ENCODE measurements at places on chromosomes 16 and 17. TPM values are rescaled to one million over a fixed set of nuclear protein-coding genes. Genes with fewer than 3 reads are reported as not detected.

DNA sequence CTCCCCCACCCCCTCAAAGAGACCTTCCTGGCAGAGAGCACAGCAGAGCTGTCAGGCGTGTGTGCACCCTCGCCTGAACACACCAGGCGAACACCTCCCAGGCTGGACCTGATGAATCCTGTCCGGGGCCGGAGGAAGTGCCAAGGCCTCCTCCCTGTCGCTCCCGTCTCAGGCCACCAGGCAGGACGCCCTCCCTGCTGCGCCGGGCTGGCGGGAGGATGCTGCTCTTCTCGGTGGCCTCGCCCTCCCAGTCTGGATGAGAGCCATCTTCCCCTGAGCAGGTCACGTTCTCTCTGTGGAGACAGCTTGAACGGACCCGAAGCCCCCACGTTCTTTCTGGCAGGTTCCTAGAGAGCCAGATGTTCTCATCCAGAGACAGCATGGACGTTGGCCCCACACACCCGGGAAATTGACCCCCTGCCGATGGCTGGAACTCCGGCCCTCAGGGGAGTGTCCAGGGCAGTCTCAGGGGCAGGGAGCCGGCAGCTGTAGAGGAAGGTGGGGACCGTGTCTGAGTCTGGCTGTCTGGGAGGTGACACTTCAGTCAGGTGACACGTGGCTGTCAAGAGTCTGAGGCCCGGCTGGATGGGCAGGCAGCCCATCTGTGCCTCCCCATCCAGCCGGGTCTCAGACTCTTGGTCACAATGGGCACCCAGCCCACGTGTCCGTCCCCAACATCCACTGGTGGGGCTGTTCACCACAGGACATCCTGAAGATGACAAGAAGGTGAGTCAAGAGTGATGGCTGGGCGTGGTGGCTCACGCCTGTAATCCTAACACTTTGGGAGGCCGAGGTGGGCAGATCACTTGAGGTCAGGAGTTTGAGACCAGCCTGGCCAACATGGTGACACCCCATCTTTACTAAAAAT is 5.0 kb upstream of the TIMP2 start:
- no peak for DNase-seq
- H3K4me3 ChIP-seq, result no peak overlapping the region
- H3K4me1 ChIP-seq, result peaks cover 27% of the 10 kb centered on the region
- no peaks in the 10 kb centered on the region for H3K36me3 ChIP-seq

The ABCC11 gene
- 0.09 TPM for total RNA-seq

The MMP15 gene
- total RNA-seq, result 6.5 TPM

GRCh38 chr17:78852709-78853121 is 12.1 kb upstream of the USP36 start:
- H3K36me3 ChIP-seq, result no peaks in the 10 kb centered on the region
- no peak overlapping the region for H3K27ac ChIP-seq
- no peak for DNase-seq
- H3K4me1 ChIP-seq, result no peaks in the 10 kb centered on the region

DNA sequence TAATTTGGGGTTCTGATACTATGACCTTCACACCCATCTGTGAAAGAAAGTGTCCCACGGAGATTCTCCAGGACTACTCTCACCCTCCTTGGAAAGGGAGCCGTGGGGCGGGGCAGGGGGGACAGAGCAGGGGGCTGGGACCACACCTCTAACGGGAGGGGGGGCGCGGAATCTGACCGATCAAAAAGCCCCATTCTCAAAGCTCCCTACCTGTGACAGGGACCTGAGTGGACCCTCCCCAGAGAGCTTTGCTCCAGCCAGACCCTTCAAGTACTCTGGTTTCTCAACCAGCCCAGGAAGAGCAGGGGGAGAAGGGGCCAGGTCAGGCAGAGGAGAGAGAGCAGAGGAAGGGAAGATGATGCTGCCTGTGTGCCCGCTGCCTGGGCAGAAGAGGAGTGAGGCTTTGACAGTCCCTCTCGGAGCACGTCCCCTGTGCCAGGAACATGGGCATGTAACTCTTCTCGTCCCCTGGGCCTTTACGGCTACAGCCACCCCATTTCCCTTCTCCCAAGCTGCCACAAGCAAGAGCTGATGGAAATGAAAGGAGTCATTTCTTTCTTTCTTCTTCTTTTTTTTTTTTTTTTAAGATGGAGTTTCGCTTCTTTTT is 682 bp downstream of the XAF1 start:
- H3K27me3 ChIP-seq, result no peaks in the 10 kb centered on the region
- H3K27ac ChIP-seq, result peak overlapping the region; percentile 94
- H3K4me3 ChIP-seq, result peak overlapping the region; percentile 78

The PPP4C gene
- 68.3 TPM for total RNA-seq

The GOSR1 gene
- 40.0 TPM for total RNA-seq

The ZFP3 gene
- 1.4 TPM for total RNA-seq

The IGFALS gene
- total RNA-seq, result not detected

The OR2C1 gene
- total RNA-seq, result not detected

GRCh38 chr17:4064366-4064765 is 78.5 kb downstream of the ZZEF1 start:
- H3K36me3 ChIP-seq, result peaks cover 25% of the 10 kb centered on the region
- H3K27me3 ChIP-seq, result no peaks in the 10 kb centered on the region
- H3K27ac ChIP-seq, result no peak overlapping the region
- H3K4me1 ChIP-seq, result no peaks in the 10 kb centered on the region
- no peak overlapping the region for H3K4me3 ChIP-seq
- DNase-seq, result no peak

- H3K4me1 ChIP-seq, result no peaks in the 10 kb centered on the region
- H3K27ac ChIP-seq, result no peak overlapping the region
- H3K36me3 ChIP-seq, result no peaks in the 10 kb centered on the region
- no peak for DNase-seq
These were observed 580.1 kb upstream of the SALL1 start for GRCh38 chr16:51731160-51731559.

GRCh38 chr17:7882629-7883028 is 6.0 kb upstream of the CHD3 start:
- peak overlapping the region; percentile 99 for H3K27ac ChIP-seq
- no peak for DNase-seq
- H3K4me1 ChIP-seq, result peaks cover 66% of the 10 kb centered on the region
- H3K27me3 ChIP-seq, result no peaks in the 10 kb centered on the region

- H3K36me3 ChIP-seq, result peaks cover 9% of the 10 kb centered on the region
- peaks cover 14% of the 10 kb centered on the region for H3K4me1 ChIP-seq
- no peak for DNase-seq
- peak overlapping the region; percentile 23 for H3K4me3 ChIP-seq
These were observed 16.7 kb downstream of the UNC13D start for GRCh38 chr17:75827308-75828075.

- no peaks in the 10 kb centered on the region for H3K27me3 ChIP-seq
- DNase-seq, result no peak
- H3K27ac ChIP-seq, result peak overlapping the region; percentile 91
These were observed 1.3 kb downstream of the FASN start for GRCh38 chr17:82096709-82097183.

DNA sequence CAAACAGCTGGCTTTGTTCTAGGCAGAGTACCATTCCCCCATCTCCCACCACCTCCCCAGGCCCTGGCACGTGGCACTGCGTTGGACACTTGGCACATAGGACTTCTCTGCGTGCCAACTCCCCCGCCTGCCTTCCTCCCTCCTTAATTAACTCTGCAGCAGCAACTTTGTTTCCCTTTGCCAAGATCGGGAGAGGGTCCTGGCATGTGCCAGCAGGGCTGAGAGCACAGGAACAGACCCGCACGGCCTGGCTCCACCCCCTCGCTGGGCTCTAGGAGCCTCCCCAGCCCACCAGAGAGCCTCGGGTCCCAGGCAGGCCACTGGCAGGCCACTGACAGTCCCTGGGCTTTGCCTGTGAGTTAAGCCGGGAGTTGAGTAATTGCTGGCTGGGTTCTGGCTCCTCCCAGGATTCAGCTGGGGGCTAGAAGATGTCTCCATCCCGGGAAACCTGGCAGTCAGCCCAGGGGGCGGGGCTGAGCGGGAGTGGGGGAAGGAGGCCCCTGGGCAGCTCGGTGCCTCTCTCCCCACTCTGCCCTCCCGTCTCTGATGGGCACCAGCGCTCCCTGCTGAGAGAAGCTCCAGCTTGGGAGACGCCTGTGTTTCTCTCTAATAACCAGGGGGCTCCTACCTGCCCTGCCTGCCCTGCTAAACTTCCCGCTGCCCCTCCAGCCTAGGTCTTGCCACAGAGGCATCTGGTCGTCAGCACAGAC is 224.0 kb upstream of the TNRC6C start:
- H3K27me3 ChIP-seq, result peaks cover 48% of the 10 kb centered on the region
- DNase-seq, result no peak
- no peak overlapping the region for H3K4me3 ChIP-seq
- H3K36me3 ChIP-seq, result no peaks in the 10 kb centered on the region

DNA sequence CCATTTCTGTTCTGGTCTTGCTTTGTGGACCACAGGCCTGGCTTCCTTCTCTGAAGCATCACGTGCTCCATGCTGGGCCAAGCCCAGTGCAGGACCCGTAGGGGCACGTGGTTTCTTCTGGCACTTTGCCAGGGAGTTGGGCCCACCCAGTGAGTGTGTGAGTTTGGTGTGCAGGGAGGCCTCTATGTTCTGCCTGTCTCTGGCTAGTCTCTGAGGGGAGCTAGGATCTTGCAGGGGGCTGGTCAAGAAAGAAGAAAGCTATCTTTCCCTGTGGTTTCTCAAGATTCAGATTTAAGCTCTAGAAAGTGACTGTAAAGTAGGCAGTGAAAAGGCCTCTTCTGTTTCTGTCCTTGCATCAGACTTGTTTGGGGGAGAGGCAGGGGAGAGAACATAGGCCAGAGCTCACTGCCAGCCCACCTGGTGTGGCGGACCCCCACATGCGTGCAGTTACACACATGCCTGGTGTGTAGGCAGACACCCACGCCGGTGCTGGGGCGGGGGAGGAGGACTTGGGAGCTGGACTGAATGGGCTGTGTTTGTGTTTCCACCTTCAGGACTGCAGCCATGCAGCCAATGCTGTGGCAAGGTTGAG is 11.8 kb downstream of the LASP1 start:
- peak overlapping the region; percentile 70 for H3K27ac ChIP-seq
- no peak overlapping the region for H3K4me3 ChIP-seq
- peaks cover 100% of the 10 kb centered on the region for H3K4me1 ChIP-seq
- no peaks in the 10 kb centered on the region for H3K27me3 ChIP-seq

The AANAT gene
- total RNA-seq, result not detected

DNA sequence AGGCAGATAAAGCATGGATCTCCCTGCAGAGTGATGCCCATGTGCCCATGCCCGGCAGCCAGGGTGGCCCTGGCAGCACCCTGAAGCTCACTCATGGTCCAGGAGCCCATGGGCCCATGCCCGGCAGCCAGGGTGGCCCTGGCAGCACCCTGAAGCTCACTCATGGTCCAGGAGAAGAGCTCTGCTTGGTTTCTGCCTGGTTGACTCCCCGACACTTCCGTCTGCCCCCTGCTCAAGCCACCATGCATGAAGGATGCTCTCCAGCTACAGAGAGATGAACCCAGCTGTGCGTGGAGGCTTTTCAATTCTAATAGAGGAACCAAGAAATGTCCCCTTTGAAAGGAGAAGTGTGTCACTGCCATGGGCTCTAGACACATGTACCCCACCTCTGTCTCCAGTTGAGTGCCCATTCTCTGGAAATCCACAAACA is 8.7 kb downstream of the CCL17 start:
- peaks cover 36% of the 10 kb centered on the region for H3K4me1 ChIP-seq
- H3K4me3 ChIP-seq, result no peak overlapping the region
- H3K27ac ChIP-seq, result no peak overlapping the region
- DNase-seq, result no peak

The HCRT gene
- not detected for total RNA-seq
